ENCODE measurements at places on chromosomes 2 and 18.

DNA sequence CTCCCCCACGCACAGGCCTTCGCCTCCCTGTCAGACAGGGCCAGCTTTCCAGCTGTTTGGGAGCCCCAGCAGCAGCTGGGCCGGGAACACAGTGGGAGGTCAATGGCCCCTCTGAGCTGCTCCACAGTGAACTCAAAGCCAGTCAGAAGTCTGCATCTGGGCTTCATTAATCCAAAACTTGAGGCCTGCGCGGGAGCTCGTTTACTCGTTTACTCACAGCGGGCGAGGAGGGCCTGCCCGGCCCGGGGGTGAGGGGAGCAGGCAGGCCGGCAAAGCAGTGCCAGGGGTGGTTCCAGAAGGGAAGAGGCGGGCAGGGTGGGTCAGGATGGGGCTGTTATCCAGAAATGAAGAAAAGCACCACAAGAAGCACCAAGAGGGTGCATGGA lies 36.8 kb upstream of the SEMA4C start:
- no peak for DNase-seq

DNA sequence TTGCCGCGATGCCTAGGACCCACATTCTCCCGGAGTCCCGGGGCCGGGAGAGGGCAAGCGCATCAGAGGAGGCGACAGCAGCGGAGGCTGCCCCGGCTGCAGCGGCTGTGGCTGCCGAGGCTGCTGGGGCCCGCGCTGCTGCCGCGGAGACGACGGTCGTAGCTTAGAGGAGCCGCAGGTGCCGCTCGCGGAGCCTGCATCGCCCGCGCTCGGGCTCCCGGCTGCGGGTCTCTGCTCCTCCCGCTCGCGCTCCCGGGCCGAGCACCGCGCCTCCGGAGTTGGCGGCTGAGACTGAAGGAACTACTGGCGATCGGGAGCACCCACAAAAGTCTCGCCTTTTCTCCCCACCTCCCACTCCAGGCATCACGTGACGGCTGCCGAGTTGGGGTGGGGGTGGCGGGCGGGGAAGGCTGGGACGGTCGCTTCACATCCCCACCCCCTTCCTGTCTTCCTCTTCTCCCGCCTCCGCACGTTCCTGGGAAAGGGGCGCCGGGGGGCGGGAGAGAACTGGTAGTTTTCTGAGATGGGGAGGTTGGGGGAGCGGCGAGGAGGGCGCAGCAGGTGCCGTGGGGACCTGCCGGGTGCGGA lies at the start of gene LYPD1:
TSS of gene LYPD1 (minus strand) at position 298 of the 588 bp plus-strand sequence. CDS start at position 25, 273 bp downstream.
- no peak for DNase-seq

DNA sequence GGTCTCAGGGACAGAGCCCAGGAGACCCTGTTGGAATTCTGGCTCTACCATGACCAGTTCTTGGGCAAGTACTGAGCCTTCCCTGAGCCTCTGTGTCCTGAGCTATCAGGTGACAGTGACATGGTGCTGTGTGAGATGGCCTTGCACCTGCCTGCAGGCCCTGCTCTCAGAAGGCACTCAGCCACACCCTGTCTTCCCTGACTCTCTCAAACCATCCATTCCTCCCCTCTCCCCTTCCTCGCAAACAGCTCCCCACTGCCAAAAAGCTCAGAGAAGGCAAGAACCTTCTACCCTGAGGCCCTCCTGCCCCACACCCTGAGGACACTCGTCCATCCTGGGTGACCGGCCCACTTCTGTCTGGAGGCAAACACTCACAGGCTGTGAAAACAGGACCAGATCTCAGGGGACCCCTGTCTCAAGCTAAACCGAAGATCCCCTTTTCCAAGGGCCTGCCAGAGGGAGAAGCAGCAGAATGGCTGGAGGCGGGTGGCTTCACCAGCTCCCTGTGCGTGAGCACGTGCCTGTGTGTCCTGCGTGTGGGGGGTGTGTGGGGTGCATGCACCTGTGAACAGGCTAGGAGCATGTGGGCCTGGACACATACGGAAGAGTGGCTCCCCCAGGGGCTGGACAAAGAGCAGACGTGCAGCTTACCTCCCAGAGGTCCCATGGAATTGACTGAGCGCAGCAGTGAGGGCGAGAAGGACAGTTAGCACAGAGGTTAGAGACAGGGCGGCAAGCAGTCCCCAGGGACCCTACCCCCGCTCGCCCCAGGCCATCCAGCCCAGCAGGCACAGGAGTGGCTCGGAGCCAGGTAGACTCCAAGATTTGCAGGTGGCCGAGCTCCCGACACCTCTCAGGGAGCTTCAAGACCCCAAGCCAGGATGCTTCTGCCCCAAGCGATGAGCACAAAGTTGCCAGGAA lies 53.9 kb downstream of the BIN1 start:
- no peak for DNase-seq

- DNase-seq = no peak
These were observed 165.6 kb downstream of the MYO1B start for GRCh38 chr2:191410646-191411436.

DNA sequence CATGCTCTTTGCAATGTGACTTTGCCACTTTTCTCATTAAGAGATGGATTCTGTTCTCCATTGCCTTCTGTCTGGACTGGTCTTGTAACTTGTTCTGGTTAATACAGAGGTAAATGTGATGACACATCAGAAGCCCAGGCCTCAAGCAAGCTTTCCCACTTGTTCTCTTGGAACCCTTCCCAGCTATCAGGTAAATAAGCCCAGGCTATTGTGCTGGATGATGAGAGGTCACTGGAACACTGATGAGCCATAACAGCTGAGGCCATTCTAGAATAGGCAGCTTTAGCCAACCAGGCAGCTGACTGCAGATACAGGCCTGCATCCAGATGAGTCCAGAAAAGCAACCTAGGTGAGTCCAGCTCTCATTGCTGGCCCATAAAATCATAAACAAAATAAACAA lies 1007.0 kb upstream of the ACVR2A start:
- no peak for DNase-seq

Data from cortex of kidney (tissue), 1 donor.